ENCODE measurements at places on chromosomes 4 and X.

DNA sequence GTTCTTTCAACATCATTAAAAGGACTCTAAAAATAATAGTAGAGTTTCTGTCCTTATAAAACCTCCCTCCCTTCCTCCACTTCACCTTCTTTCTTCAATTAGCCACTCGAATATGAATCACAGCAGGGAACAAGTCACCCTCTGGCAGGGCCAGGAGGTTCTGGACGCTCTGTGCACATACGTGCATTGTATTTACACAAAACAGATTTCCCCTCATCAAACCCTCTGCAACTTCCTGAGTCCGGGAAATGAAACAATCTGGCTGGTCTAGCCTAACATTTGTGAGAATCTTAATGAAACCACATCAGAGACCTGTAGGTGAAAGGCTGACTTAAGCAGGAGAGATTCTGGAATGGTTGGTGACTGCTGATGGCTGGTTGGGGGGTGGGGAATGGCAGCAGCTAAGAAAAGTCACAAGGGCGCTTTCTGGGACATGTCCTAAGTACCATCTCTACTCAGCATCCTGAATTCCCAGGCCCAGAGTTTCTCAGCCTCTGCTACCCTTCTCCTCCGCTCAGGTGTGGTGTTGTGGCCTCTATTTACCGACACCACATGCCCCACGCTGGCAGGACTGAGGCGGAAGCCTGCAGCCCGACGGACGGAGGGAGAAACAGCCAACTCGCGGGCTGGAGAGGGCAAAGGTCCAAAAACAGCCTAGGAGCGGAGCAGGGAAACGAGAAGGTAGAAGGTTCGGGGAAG is 1.0 kb downstream of the ZDHHC9 start:
- DNase-seq: no peak

GRCh38 chr4:185381288-185382196 is 14.2 kb downstream of the LRP2BP start:
- no peak for DNase-seq

DNA sequence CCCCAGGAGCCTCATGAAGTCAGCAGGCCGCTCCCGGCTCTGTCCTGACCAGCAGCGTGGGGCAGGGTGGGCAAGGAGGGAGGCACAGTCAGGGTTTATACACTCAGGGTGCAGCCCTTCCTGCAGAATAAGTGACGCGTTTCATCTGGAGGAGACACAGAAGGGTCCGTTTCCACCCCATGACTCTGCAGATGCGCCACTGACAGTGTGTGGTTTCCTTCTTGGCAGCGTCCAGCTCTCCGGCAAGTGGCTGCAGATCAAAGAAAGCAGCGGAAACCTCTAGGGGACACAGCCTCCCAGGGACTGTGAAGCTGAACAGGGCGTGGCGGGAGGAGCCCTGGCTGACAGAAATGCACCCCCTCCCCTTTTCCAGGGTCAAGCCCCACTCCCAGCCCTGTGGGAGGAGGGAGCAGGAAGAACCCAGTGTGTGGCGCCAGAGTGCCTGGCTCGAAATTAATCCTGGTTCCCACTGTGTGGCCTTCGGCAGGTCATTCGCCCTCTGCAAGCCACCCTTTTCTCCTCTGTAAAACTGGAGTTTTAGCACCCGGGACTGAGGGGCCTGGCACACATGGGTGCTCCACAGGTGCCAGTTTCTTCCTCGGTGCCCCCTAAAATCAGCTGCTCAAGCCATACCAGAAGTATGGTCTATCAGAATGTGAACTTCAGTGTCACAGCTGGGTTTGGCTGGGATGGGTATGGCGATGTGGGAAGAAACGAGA is 17.3 kb upstream of the TBC1D14 start:
- DNase-seq: peak; percentile 32

DNA sequence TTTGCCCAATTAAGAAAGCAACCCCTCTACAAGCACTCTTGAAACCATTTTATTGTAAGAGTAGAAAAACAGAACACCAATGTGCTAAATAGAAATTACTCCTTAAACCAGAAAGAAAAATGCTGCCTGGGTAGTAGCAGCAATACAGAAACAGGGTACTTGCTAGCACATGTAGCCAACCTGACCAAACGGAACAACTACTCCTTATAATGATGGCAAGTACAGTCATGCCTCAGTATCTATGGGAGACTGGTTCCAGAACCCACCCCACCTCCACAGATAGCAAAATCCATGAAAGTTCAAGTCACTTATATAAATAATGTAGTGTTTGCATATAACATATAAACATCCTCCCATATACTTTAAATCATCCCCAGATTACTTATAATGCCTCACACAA is 168.8 kb downstream of the ATRX start:
- DNase-seq: no peak

DNA sequence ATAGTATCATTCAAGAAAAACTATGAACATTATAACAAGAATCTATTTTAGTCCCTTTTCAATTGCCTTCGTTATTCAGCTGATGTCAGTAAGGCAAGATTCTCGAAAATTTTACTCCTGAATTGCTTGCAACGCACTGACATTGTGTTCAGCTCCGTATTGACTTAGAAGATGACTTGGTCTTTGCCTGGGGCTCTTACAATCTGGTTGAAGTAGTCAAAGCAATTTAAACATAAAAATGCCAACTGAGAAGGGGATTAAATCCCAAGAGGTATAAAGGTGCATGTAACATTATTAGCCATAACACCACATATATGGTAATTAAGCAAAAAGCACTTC is 507.1 kb downstream of the CENPC start:
- no peak for DNase-seq
